ENCODE measurements at places on chromosomes 16 and 17.

GRCh38 chr16:51095890-51096626, 55.0 kb downstream of the SALL1 start:
- no peak for DNase-seq

DNA sequence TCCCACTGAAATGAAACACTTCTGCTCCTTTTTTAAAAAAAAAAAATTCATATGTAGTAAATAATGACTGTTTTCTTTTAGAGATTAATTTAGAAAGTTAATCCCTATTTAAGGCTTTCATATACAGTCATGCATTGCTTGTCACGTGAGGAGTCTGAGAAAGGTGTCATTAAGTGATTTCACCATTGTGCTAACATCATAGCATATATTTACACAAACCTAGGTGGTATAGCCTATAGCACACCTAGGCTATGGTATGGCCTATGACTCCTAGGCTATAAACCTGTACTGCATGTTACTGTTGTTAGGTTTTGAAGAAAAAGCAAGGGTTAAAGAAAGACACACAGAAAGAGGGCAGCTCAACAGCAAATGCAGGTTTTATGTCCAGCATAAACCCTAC, 13.7 kb downstream of the PPY start:
- DNase-seq: no peak

- DNase-seq: no peak
These were observed 329 bp downstream of the SMARCD2 start for GRCh38 chr17:63842173-63842539.

DNA sequence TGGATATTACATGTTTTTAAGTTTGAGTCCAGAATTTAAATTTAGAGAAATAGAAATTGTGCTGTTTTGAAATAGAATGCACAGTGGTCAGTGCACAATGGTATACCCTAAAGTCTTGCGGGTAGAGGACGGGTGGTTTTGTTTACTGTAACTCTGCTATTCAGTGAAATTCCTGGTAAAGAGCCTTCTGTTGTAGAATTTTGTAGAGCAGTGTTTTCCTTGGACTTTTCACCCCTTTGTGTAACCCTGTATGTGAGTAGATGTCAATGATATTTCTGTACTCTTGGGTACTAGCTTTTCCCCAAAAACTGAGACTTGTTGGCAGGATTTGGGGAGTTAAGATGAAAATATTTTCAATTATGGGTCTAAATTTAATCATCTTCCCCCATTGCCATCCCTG, 19.5 kb downstream of the IST1 start:
- DNase-seq: no peak

DNA sequence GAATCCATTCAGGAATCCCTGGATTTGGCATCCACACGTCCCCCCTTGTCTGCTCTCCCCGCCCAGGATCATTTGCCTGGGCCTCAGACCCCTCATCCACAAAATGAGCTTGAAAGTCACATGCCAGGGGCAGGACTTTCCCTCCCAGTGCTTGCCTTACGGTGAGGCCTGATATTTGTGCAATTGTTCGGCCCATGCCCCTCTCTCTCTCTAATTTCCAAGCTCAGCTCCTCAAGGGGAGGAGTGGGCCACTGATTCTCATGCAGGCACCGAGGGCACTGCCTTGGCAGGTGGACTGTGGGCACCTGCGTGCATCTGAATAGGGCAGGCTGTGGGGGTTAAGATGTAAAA, 267.2 kb upstream of the FOXF1 start:
- DNase-seq: no peak

GRCh38 chr16:8751481-8752311, 45.7 kb downstream of the TMEM186 start:
- no peak for DNase-seq
